ENCODE measurements at places on chromosomes 13 and 19.

GRCh38 chr13:31853643-31854326 is 114.5 kb downstream of the RXFP2 start:
- DNase-seq, result no peak

DNA sequence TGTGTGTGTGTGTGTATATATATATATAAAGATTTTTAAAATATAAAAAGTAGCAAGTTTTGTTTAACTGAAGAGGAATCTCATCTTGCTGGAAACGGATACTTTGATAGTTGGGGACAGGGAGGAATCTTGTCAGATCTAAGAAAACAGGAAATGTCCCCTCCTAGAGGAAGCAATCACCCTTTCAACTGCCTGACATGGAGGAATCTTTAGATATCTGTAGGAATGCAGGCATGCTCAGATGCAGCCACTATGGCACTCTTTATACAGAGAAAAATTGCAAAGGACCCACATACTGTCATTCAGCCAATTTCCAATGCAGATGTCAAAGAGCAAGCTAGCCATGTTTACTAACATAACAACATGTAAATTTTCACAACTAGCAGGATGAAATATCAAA is 38.8 kb downstream of the ZNF611 start:
- DNase-seq, result no peak

DNA sequence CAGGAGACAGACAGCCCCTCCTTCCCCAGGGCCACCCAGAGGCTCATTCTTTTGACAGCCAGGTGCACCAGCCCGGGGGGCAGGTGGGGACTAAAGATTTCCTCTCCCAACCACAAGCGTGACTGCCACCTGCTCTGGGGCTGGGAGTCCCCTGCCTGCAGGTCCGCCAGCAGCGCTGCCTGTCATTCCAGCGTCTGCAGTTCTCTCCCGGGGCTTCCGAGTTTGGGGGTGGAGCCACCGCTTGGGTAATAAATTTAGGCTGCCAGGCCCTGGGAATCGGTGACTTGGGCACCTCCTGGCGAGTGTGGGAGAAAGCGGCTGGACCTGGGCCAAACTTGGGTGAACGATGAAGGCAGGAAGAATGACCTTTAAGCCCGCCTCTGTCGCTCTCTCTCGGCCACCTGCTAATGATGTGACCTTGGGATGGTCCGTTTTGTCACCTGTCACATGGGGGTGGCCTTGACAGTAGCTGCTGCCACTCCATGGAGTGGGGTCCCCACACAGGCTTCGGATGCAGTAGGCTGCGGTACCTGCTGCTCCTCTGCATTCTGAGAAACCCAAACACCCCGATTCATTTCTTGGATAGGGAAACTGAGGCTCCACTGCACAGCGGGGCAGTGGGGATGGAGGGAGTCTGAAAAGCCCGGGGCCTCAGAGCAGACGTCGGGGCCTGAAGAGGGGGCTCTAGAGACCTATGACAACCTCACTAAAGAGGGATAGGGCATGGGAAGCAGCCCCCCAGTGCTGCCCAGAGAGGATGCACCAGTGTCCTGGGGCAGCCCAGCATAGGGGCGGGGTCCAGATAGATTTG is 12.8 kb downstream of the FUT6 start:
- DNase-seq, result peak; percentile 96

DNA sequence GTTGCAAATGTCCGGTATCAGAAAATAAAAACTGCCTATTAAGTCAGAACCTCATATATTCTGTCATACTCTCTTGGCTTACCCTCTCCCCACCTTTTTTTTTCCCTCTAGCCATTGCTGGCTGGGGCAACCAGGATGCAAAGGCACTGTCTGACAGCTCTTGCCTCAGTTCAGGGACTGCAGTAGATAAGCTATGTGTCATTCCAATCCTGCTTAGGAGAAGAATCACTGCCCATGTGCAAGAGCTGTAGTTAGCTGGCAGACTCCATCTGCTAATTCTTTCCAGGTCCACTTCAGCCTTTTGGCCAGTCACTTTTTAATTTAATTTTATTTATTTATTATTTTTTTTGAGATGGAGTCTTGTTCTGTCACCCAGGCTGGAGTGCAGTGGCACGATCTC is 895.6 kb upstream of the SLC10A2 start:
- no peak for DNase-seq

GRCh38 chr19:732148-733069 is 18.5 kb upstream of the MISP start:
- DNase-seq, result no peak

GRCh38 chr19:19860756-19861390 is 4.8 kb upstream of the ZNF253 start:
- DNase-seq, result no peak

- no peak for DNase-seq
Measured at GRCh38 chr13:20320885-20321284, 88.8 kb upstream of the GJB6 start.

GRCh38 chr19:28642787-28643683 is 569.9 kb downstream of the UQCRFS1 start:
- DNase-seq, result no peak

GRCh38 chr19:18408053-18408476 is 10.6 kb upstream of the LRRC25 start:
- DNase-seq, result no peak

- DNase-seq, result no peak
Measured at GRCh38 chr19:44621367-44621766, 8.0 kb downstream of the IGSF23 start.

- no peak for DNase-seq
Measured at GRCh38 chr19:4635754-4636116, 3.6 kb upstream of the TNFAIP8L1 start.

DNA sequence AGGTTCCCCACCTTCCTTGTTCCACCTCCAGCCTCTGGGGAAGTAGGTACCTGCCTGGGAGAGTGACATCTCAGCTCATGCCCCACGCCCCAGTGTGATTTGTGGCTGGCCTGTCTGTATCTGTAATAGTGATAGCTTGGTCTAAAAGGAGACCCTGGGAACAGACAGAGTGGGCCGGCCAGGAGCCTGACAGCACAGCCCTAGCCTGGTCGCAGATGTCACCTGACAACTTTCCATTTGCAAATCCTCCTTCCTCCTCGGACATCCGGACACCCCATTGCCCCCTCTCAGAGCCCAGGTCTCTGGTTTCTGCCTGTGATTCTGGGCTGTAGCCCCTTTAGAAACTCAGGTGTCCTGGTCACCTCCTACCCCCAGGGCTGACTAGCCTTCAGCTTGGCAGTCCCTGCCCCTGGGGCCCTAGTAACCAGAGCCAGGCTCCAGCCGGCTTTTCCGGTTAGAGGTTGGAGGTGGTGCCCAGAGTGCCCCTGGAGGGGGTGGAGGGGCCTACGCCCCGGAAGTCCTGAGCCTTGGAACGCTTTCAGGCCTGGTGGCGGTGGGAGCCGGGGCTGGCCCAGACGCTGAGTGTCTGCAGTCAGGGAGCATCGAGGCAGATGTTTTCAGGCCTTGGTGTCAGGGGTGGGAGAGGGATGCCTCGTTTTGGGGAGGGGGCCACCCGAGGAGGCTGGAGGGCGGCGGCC is 6.5 kb downstream of the LRRC8E start:
- DNase-seq, result no peak

- DNase-seq, result no peak
Measured at GRCh38 chr13:114046431-114046975, 72.6 kb upstream of the C13orf46 start.

- no peak for DNase-seq
Measured at GRCh38 chr13:86922936-86923335, 748.2 kb upstream of the SLITRK5 start.

DNA sequence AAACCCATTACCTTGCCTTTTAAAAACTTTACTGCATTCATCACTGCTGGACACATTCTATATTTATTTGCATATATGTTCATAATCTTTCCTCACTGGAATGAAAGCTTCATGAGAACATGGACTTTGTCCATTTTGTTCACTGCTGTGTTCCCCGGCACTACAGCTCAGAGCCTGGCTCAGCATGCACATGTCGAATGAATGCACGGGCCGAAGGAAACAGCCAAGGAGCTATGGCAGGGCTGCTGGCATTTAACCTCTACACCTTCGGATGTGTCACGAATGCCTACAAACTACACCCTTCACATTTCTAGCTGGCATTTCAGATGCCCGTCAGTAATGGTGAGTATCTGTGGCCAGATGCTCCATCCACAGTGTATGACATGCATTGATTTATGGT is 7.6 kb downstream of the MTIF3 start:
- DNase-seq, result no peak

GRCh38 chr13:41162151-41162550 is 29.5 kb upstream of the KBTBD6 start:
- DNase-seq, result no peak
